Osteoblast (primary cell): ENCODE measurements at places on chromosomes 2 and 18. TPM values are rescaled to one million over a fixed set of nuclear protein-coding genes. Genes with fewer than 3 reads are reported as not detected.

The OTX1 gene
- total RNA-seq: not detected in 2 replicates

The PRKRA gene
- total RNA-seq: 56.1 and 64.5 TPM in 2 replicates

The C2orf72 gene
- not detected in 2 replicates for total RNA-seq

The CD8B2 gene
- total RNA-seq: not detected in 2 replicates

The CRYGD gene
- not detected in 2 replicates for total RNA-seq

The GPAT2 gene
- 2.2 and 9.4 TPM in 2 replicates for total RNA-seq

The GATA6 gene
- total RNA-seq: 10.9 and 16.6 TPM in 2 replicates

The GMPPA gene
- total RNA-seq: 46.0 and 46.3 TPM in 2 replicates

The RFTN2 gene
- total RNA-seq: 14.5 and 18.6 TPM in 2 replicates

The PDE11A gene
- under 0.01 and 0.36 TPM in 2 replicates for total RNA-seq

The PIEZO2 gene
- total RNA-seq: 6.5 and 46.7 TPM in 2 replicates

The ADD2 gene
- not detected in 2 replicates for total RNA-seq

The RAB12 gene
- 49.2 and 51.6 TPM in 2 replicates for total RNA-seq

The SP5 gene
- not detected in 2 replicates for total RNA-seq

The PLCD4 gene
- 2.5 and 4.4 TPM in 2 replicates for total RNA-seq

The MARS2 gene
- total RNA-seq: 3.2 and 3.3 TPM in 2 replicates

The TANC1 gene
- total RNA-seq: 33.9 and 34.7 TPM in 2 replicates
